ENCODE measurements at places on chromosomes 2 and 18.

DNA sequence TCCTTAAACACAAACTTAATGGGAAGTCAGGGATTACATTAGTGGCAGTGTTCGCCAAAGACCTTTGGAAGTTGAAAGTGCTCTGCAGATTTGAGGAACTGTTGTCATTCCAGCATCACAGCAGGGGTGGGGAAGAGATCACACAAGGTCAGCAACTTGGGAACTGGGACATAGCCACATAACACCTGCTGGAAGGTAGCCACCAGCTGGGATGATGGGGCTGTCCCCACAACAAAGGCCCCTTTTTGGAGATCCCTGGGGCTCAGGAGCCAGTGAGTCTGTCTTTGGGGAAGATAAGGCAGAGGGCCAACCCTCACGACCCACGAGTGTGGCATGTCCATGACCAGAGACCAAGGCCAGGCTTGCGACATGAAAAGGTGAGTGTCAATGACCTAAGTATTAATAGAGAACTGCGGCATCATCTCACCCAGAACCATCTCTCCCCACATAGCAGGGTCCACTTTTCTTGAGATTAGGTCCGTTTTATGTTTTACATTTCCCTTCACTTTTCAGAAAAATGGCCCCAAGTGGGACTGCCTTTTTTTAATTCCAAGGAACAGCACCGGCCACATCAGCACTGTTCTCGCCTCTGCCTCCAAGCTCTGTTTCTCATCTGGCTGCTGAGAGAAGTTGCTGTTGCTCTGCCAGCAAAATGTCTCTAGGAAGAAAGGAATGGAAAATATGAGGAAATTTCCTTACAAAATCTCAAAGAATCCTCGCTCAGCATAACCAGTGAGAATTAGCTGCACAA, 106.9 kb downstream of the GFPT1 start:
- no peak for DNase-seq
- H3K4me1 ChIP-seq = no peaks in the 10 kb centered on the region
- no peaks in the 10 kb centered on the region for H3K27me3 ChIP-seq
- H3K36me3 ChIP-seq = no peaks in the 10 kb centered on the region
- no peak overlapping the region for H3K4me3 ChIP-seq

GRCh38 chr2:120760446-120761135, 24.9 kb downstream of the GLI2 start:
- H3K36me3 ChIP-seq = no peaks in the 10 kb centered on the region
- H3K27me3 ChIP-seq = peaks cover 4% of the 10 kb centered on the region
- H3K27ac ChIP-seq = no peak overlapping the region
- DNase-seq = no peak

DNA sequence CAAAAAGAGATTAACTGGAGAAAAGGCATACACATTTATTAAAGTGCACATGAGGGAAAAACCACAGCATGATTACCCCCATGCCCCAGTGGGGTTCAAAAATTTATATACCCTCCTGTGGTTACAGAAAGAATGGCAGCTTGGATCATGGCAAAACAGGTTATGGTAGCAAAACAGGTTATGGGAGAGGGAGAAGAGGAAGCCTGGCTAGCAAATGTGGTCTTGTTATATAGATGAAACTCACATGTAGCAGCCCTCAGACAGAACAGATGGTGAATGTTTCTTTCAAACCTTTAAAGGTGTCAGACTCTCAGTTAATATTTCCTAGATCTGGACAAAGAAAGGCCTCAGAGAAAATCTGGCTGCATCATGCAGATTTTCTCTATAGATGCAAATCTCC, 178.2 kb upstream of the ZC3H15 start:
- no peak overlapping the region for H3K27ac ChIP-seq
- H3K4me3 ChIP-seq = no peak overlapping the region
- no peak for DNase-seq
- H3K4me1 ChIP-seq = no peaks in the 10 kb centered on the region
- H3K36me3 ChIP-seq = no peaks in the 10 kb centered on the region
- H3K27me3 ChIP-seq = no peaks in the 10 kb centered on the region

DNA sequence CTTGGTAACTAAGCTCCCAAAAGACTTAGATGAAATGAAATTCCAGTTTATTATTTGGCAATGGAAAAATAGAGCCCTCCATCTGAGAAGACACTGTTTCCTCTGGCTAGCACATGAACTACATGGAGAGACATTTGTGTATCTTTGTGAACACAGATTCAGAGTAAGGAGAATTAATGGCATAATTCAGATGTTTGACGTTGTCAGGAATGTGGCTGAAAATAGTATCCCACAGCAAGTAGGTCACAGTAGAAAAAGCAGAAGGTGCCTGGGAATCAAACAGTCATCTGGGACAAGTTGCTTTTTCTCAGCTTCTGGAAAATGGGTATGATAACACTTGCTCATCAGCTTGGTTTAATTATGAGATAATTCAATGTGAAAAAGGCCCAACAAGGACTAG, 288.6 kb downstream of the PTPRM start:
- H3K4me1 ChIP-seq = no peaks in the 10 kb centered on the region
- H3K4me3 ChIP-seq = no peak overlapping the region
- no peak for DNase-seq
- no peak overlapping the region for H3K27ac ChIP-seq
- no peaks in the 10 kb centered on the region for H3K36me3 ChIP-seq

Data from DND-41 (cell line).